ENCODE measurements at places on chromosomes 16 and 17. TPM values are rescaled to one million over a fixed set of nuclear protein-coding genes. Genes with fewer than 3 reads are reported as not detected.

The MYO15A gene
- 0.54 TPM for polyA plus RNA-seq

The MAPT gene
- polyA plus RNA-seq, result 0.36 TPM

The KRT26 gene
- polyA plus RNA-seq, result not detected

DNA sequence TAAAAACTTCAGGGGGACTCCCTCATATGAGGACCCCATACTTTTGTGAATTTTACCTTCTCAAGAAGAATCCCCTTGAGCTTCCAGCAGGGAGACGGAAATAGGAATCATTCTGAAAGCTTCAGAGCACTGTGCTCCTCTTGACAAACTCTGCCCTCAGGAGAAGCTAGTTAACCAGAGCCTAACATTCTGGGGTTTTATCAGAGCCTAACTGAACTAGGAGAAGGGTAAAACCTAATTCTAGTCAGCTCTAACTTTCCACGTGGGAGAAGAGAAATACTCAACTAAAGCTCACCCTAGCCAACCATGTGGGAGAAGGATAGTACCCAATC is 13.3 kb upstream of the SLC5A10 start:
- no peak for DNase-seq

DNA sequence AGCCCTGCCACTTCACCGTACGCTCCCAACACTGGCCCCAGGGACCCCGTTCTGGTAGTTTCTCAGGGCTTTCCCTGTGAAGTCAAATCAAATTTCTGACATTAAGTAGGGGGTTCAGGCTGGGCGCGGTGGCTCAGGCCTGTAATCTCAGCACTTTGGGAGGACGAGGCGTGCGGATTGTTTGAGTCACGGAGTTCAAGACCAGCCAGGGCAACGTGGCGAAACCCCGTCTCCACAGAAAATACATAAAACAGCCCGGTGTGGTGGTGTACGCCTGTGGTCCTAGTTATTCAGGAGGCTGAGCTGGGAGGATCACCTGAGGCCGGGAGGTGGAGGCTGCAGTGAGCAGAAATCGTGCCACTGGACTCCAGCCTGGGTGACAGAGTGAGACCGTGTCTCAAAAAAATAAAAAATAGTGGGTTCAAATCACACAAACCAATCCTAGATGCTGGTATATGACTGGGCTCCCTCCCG is 632 bp downstream of the CYBC1 start:
- DNase-seq, result no peak

DNA sequence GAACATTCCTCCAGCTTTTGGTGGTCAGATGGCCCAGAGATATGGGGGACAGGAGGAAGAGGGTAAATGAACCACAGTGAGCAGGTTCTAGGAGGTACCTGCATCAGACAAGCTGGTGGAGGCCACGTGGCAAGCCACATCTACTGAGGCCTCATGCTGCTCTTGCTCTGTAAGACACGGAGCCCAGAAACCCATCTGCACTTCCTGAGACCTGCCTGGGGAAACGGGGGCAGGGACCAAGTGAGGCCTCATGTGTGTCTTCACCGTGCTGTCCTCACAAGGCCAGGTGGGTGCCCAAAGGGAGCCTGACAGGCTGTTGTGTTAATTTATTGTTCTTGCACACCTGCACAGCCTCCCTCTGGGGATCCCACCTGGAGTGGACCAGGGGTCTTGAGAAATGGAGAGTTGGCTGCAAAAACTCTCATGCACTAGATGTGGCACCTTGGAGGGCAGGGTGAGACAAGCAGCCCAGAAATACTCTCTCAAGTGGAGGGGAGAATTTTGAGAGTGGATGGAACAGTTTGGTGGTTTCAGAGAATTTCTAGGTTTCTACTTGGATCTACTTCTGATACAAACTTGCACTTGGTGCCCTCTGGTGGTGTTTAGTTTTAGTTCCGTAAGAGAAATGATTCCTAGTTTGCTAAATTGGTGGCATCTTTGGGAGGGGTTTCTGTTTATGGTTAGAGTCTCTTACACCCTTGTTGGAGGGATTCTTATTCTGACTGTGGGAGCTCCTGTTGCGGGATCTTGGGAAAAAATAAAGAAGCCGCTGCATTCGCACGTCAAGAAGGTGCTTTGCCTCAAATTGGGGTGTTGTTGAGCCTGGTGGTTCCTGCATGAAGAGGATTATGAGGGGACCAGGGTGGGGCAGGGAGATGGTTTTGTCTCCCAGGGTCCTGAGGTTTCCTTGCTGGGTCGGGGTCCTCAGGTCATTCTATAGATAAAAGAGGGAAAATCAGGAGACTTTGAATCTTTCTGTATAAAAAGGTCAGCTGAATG is 47.5 kb downstream of the SLC6A2 start:
- no peak for DNase-seq

DNA sequence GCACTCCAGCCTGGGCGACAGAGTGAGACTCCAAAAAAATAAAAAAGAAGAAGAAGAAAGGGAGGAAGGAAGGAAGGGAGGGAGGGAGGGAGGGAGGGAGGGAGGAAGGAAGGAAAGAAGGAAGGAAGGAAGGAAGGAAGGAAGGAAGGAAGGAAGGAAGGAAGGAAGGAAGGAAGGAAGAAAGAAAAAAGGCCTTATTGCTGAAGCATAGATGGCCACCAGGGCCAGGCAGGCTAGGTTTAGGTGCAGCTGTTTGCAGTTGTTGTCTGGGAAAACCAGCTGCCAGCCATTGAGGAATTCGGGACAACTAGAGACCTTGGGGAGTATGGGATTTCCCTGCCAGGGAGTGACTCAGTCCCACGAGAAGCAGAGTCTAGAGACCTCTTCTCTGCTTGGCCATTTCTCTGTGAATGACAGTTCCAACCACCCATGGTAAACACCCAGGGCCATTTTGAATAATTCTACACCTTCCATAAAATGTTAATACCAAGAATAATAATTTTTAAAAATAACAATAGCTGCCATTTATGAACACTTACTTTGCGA is 31.0 kb downstream of the SCNN1B start:
- no peak for DNase-seq

DNA sequence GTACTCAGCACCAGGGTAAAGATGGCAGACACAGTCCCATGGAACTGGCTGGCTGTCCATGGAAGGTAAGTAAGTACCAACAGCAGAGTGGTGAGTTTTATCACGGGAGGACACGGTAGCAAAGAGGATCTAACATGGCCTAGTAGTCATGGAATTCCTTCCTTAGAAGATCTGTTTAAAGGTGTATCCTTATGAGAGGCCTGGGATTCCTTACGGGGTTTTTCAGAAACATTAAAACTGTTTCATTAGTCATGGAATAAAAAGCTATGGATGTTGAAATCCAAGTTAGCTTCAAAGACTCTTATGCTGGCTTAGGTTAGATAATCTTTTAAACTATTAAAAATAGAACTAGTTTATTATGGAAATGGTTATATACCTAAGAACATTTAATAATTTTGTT is 7.4 kb downstream of the FTO start:
- no peak for DNase-seq

GRCh38 chr16:9095656-9096397 is 4.4 kb downstream of the HAPSTR1 start:
- DNase-seq, result no peak

DNA sequence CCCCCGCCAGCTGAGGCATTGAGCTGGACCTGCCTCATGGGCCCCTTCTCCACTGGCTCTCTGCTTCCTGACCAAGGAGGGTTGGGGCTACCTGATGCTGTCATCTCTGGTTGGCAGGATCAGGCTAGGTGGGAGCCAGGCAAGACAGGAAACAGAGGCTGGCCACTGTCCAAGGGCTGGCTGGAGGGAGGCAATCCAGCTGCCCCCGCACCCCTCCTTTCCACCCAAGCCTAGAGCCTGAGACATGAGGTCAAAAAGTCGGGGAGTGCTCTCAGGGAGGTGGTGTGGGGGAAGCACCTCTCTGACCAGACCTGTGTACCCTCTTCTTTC is 14.5 kb downstream of the NGFR start:
- DNase-seq, result no peak

DNA sequence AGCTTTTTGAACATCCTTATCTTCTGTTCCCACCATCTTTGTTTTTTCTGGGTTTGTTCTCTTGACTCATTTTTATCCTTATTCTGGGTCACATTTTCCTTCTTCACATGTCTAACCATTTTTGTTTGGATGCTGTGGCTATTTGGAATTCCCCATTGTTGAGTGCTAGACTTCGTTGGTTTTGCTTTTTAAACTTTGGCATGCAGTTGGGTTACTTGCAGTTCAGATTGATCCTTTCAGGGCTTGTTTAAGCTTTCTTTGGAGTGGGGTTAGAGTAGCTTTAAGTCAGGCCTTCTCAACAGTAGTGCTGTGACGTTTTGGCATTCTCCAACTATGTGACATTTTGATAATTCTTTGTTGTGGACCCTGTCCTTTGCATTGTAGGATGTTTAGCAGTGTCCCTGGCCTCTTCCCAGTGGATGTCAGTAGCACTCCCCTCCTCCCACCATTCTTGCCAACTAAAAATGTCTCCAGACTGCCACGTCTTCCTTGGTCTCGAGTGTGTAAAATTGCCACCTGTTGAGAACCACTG is 21.1 kb downstream of the PRMT7 start:
- no peak for DNase-seq

- DNase-seq, result no peak
These were observed 19.4 kb upstream of the COL1A1 start for GRCh38 chr17:50220811-50221210.

- DNase-seq, result no peak
These were observed 145.6 kb upstream of the MYOCD start for GRCh38 chr17:12519956-12520594.

- DNase-seq, result no peak
These were observed 391.4 kb downstream of the UTP18 start for GRCh38 chr17:51651513-51652298.

GRCh38 chr16:54193665-54194333 is 92.8 kb downstream of the IRX3 start:
- no peak for DNase-seq

Data from CD8-positive, alpha-beta memory T cell (primary cell).